ENCODE measurements at places on chromosomes 7 and 10.

GRCh38 chr10:100972115-100972903 is 3.0 kb downstream of the SEMA4G start:
- DNase-seq: no peak

GRCh38 chr7:3259711-3260400 is 41.2 kb upstream of the SDK1 start:
- no peak for DNase-seq

DNA sequence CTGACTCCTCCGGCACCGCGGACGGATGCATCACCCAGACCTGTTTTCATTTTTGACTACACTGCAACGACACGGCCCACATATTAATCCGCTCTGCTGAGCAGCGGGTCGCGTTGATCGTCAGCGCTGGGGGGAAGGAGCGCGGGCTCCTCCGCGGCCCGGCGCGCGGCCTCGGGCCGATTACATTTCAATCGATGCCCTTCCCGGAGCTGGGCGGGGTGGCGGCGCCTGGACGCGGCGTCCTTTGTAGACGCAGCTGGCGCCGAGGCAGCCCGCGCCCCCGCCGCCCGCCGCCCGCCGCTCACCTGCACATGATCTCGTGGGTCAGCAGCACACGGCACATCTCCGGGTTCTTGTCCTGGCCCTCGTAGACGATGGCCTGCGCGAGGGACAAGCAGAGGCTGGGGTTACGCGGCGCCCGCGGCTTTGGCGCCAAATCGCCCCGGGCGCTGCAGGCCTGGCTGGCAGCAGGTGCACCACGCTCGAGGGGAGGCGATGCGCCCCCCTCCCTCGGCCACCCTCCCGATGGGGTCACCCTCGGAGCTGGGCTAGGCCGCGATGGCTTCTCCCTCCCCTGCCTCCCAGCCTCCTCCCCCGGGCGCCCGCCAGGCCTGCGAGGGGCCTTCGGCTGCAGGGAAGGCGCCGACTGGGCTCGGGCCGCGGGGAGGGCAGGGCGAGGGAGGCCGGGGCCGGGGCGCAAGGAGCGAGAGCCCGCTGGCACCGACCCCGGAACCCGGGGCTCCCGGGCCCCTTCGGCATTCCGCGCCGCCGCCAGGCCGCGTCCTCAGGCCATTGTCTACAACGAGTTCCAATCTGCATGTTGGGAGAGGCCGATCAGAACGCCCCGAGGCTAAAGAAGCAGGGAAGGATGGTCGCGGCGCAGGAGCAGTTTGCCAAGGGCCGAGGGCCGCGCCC is 5.2 kb downstream of the EBF3 start:
- DNase-seq: no peak

DNA sequence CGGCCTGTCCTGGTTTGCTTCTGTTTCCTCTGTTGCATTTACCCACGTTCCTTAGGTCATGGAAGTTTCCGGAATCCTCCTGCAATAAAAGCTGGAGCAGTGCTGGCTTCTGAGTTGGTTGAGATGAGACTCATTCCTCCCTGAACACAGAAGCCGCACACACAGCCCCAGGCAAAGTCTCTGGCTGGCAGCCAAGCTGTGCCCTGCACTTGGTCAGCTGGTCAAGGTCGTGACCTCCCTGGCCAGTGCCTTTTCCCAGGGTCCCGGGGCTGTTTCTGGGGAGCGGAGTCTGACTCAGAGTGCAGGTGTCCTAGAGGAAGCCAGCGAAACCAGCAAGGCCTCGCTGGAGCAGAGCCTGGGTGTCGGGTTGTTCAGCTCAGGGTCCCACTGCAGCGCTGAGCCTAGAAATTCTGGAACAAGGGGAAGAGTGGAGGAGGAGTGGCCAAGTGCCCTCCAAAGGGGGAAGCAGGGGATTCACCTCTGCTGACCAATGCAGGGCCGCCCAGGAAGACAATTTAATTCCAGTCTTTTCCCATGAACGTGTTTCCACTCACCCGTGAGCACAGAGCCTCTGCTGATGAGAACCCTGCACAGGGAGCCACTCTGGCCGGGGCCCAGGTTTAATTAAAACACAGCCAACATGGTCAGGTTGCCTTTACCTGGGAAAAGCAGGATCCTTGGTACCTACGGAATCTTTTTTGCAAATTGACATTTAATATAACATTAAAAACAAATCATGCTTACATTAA is 245.5 kb upstream of the PPP2R2D start:
- DNase-seq: no peak

DNA sequence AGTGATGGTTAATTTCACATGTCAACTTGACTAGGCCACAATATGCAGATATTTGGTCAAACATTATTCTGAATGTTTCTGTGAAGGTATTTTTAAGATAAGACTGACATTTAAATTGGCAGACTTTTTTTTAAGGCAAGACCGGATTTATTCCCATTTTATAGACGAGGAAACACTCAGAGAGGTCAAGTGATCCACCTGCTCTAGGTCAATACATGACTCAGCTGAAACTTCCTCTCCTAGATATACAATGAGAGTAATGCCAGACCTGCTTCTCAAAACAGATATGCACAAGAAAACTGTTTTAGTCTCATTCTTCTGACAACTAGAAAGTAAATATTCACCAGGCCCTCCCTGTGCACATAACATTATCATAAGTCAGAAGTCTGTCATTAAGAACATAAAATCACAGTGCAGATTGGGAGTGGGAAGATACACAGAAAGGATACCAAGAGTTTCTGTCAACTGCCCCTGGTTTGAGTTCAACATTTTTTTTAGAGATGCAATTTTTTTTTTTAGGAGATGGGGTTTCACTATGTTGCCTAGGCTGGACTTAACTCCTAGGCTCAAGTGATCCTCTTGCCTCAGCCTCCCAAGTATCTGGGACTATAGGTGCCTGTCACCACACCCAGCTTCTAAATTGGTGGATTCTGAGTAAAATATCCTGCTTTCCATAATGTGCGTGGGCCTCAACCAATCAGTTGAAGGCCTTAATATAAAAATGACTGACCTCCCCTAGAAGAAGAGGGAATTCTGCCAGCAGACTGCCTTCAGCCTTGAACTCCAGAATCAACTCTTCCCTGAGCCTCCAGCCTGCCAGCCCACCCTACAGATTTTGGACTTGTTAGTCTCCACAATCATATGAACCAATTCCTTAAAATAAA is 121.4 kb downstream of the ZFAND4 start:
- DNase-seq: no peak

DNA sequence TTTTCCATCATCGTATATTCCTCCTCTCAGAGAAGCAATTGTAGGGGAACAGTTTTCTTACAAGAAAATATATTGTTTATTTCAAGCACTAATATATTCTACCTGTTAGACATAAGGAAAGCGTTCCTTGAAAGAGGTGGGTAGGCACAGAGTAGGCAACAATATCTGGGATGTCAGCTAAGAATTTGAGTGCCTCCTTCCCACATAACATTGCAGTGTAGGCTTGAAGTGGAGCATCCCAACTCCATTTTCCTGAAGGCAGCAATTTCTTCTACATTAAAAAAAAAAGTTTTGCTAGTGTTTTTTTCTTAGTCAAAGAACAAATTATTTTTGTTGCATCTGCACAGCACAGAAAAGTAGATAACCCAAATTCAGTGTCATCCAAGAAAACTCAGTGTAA is 20.8 kb downstream of the BCAP29 start:
- DNase-seq: no peak

DNA sequence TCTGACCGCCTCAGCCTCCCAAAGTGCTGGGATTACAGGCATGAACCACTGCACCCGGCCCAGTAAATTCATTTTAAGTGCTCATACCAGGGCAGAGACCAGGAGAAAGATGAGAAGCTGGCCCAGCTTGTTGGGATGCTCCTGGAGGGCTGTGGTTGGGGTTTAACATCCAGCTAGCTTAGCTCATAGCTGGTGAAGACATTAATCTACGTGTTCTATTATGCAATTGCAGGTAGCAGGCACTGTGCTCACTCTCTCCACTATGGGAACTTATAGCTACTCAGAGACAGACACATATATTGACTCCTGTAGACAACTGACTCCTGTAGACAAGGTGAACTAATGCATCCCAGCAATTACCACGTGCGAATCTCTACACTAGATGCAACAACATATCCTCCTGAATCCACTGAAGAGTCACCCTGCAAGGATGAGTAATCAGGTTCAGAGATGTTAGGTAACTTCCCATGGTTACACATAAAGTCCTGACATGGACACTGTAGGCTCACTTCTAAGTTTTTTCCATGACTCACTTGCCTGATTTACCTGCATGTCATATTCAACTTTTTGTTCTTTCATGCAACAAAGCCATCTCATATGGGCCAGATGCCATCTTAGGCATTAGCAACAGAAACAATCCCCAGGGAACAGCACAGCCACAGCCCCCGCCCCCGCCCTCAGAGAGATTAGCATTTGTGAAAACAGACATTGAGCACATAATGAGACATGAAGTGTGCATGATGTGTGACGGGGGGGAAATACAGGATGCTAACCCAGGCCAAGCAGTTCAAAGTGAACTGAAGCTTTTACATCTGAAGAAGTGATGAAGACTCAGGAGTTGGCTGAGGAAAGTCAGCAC is 37.2 kb downstream of the ERLIN1 start:
- no peak for DNase-seq

DNA sequence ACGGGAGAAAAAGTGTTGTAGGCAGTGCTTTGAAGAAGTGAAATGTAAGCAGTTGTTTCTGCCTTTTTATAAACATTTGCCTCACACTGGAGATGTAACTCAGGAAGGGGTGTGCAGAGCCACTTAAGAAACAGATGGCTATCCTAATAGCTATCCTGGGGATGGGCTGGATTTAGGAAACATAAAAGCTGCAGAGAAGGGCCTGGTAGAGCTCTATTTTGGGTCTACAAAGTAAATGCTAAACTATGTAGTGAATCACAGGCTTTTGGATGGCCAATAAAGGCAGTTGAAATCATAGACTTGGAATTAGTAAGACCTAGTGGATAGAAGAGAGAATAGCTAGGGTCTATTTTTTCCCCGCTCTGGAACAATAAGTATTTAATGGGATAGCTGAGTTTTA is 79.9 kb upstream of the AGR3 start:
- DNase-seq: no peak

All from T-helper 22 cell (primary cell).